ENCODE measurements at places on chromosomes 11 and 22.
A peak's percentile ranks its signal among the peaks of the same experiment; 100 is the strongest.

- no peak for DNase-seq
Measured at GRCh38 chr11:58006940-58007339, 16.7 kb upstream of the OR9Q1 start.

DNA sequence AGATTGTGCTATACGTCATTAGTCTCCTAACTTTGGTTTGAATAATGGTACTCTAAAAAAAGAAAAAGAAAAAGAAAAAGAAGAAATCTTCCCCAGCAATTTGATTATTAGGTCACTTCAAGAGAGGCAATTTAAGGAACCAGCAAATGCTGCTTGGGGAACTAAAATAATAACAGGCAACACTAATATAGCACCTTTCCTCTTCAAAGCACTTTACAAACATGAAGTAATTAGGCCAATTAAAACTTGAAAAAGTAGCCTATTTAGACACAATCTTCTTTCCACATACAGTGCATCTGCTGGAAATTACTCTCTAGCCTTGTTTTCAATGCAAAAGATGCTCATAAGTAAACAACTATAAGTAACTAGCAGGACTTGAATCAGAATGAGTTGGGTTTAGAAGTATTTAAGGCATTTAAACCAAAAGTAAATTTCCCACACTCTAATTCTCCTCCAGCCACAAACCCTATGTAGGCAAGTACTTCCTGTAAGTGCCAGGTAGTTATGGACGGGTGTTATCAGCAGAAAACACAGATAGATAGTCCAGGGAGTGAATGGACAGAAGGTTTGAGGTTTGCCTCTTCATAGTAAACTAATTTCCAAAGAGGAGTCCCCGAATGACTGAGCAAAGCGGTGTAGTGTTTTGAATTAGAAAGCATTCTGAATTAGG is 44.5 kb downstream of the LRRC4C start:
- no peak for DNase-seq

- no peak for DNase-seq
Measured at GRCh38 chr11:116782728-116783127, 5.1 kb downstream of the ZPR1 start.

DNA sequence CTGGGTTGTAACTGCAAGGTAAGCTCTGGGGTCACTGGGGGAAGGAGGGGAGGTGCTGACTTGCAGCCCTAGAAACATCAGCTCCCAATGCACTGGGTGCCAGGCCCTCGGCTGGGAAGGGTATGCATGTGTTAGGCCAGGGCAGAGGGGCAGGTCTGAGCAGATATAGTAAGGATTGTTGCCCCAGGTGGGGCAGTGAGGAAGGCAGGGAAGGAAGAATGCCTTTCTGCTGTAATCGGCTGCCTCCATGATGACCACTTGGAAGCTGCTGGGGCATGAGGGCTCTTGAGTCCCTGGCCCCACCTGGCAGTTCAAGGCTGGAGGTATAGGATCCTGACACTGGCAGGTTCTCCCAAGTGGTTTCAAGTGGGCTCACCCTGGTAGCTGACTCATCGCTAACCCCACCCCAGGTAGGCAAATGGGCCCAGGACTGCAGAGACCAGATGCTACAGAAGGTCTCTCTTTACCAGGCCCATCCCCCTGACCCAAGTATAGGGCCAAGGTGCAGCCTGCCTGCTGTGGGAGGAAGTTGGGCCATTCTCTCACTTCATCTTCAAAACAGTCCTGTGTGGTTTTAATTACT is 56.7 kb downstream of the TIMP3 start:
- DNase-seq, result no peak

GRCh38 chr11:116404462-116404798 is 368.4 kb downstream of the BUD13 start:
- DNase-seq, result no peak

DNA sequence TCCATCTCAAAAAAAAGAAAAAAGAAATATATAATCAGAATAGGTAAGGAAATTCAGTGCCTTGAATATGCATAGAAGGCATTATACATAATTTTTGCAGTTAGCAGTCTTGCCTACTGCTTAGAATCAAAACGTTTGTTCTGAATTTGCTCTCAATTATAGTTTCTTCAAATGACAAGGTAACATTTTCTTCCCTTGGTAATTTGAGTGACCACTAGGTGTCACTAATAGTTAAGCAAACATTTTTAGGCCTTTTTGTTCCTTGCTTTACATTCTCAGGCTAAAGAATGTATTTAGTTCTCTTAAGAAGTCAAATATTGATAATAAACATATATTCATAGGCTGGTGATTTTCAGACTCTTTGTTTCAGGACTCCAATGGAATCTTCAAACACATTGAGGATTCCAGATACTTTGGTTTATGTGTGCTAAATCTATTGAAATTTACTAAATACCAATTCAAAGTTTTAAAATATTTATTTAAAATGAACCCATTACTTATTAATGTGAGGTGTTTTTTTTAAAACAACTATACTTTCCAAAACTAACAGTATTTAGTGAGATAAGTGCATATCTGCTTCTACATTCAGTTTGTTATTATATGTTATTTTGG is 55.0 kb upstream of the DEPDC7 start:
- DNase-seq, result no peak

DNA sequence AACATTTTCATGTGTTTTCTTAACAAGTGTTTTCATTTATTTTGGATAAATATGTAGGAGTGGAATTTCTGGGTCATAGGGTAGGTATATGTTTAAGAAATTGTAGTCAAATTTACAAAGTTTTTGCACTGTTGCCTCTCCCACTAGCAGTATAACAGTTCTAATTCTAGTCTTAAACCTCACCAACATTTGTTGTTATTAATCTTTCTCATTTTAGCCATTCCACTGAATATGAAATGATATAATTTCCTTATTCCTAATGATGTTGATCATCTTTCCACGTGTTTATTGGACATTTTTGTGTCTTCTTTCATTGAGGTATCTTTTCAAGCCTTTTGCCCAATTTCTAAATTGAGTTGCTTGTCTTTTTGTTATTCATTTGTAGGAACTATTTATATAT is 62.0 kb downstream of the C11orf91 start:
- DNase-seq, result no peak

- DNase-seq, result no peak
Measured at GRCh38 chr11:26963764-26964163, 30.1 kb upstream of the FIBIN start.

- DNase-seq, result no peak
Measured at GRCh38 chr11:57414612-57415212, 12.2 kb downstream of the SLC43A3 start.

DNA sequence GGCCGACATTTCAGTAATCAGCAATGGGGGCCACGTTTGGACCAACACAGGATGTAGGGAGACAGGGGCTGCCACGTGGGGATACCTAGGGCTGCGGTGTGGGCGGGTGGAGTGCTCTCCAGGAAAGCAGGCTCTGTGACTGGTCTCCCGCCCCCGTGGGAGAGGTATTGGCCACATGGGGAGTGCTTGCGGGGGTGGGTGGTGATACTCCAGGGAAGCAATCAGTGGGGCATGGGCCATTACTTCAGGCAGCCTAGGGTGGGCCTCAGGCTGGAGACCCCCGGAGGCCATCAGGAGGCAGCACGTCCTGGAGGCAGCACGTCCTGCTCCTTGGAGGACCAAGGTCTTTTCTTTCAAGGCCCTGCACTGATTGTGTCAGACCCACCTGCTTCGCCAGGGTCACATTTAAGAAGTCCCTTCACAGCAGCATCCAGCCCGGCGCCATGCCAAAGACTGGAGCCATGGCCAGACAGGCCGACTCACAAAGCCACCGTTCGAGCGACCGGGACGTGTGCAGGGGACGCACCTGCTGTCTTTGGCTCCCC is 3.0 kb upstream of the MUC2 start:
- no peak for DNase-seq

DNA sequence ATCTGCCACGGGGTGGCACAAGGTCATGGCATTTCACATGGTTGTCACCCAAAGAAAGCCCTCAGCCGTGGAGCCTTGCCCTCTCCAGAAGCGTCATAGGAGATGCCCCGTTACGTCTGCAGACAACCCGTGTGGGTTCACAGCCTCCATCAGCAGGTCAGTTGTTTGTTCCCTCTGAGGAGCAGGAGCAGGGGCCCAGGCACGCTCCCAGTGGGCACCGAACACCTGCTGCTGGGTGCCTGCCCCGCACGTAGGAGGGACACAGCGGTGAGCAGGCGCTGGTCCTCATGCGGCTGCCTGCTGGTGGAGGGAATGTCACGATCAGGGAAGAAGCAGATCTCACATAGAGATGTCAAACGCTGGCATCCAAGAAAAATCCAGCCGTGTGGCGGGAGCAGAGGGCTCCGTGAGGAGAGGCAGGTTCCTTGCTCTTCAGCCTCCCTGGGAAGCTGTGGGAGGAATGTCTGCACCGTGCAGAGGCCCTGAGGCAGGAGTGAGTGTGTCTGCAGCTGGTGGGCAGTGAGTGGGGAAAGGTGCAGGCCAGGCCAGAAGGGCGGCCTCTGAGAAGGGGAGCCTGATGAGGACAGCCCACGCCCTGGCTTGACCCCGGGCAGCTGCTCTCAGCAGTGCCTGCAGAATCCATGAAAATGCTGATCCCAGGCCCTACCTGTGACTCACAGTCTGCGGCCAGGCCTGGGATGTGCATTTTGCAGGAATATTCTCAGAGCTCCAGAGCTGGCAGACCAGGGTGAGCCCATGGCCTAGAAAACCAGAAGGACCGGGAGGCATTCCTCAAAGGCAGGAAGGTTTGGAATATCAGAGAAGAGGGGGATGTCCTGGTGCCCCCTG is 36.4 kb upstream of the TH start:
- no peak for DNase-seq

DNA sequence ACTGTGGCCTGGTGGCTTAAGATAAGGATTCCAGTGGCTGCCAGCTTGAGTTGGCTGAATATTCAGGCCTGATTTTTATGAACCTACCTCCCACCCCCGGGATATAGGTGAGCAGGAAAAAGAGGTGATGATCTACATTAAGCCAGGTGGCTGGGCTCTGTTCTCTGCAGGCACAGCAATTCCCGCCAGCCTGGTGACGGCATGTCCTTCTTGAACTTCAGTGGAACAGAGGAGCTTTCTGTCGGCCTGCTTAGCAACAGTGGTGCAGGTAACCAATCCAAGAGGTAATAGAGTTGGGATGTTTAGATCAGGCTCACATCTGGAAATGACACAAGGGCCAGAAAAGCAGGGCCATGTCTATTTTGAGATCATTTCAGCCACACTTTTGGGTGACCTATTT is 68.7 kb downstream of the DEPDC5 start:
- no peak for DNase-seq

DNA sequence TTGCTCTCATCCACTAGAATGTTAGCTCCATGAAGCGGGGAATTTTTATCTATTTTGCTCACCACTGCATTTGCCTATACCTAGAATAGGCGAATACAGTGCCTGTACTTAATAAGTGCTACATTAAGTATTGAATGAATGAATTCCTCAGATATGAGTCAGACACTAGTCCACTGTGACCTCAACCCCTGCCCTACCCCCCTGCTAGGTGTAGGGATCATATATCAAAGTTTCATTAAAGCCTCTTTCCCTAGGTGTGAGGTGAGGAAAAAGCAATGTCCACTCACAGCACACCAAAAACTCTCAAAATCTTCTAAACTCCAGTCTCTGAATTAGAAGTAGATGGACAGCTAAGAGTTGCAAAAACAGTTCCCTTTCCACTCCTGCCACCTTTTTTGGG is 9.8 kb upstream of the PSMA1 start:
- DNase-seq, result no peak

GRCh38 chr22:31650391-31650790 is 11.6 kb downstream of the PISD start:
- no peak for DNase-seq

DNA sequence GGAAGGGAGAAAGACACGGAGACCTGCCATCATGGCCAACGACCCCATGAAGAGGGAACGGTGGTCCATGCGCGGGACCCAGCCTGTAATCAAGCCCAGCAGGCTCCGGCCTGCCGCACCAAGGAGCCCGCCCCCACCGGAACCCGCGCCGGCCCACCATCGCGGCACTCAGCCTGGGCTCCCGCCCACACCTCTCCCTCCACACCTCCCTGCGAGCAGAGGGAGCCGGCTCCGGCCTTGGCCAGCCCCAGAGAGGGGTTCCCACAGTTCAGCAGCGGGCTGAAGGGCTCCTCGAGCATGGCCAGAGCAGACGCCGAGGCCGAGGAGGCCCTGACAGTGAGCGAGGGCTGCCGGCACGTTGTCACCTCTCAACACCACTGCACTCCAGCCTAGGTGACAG is 1302.8 kb upstream of the CNTN5 start:
- DNase-seq, result no peak

DNA sequence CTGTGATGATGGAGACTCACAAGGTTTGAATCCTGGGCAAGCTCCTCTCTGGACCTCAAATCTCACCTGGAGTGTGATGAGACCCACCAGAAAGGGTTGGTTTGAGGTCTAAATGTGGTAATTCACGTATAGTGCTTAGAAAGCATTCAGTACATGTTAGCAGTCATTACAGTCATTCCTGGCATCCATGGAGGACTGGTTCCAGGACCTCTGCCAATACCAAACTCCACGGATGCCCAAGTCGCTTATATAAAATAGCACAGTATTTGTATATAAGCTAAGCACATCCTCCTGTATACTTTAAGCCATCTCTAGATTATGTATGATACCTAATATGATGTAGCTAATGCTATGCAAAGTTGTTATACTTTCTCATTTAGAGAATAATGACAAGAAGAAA is 67.6 kb upstream of the CYP2D6 start:
- DNase-seq, result no peak

DNA sequence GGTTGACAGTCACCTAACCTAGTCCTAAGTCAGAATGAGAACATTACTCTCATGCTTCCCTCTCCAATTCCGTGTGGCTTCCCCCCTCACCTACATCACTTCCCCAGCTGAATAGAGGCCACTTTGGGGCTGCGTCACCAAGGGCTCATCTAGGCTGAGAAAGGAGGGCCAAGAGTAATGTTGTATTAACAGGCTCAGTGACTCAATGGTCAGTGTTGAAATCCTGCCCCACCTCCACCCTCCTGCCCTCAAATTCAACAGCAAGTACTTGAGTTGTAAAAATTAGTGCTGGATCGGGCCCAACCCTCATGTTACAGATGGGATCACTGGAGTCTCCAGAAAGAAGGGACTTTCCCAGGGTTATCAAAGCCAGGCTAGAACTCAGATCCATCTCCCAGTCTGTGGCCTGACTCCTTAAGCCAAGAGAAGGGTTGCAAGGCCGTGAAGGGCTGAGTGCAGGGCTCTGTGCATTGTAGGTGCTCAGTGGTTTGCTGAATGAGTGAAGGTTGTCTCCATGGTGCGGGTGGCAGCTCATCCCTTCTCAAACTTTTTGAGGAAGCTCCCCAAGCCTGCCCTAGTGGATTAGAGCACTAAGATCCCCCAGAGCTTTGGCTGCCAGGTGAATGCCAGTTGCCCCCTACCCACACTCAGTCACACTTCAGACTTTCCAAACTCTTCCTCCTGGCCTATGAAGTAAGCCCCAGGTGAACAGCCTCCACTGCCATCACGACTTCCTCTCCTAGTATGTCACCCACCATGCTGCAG is 3.2 kb downstream of the DGAT2 start:
- no peak for DNase-seq

DNA sequence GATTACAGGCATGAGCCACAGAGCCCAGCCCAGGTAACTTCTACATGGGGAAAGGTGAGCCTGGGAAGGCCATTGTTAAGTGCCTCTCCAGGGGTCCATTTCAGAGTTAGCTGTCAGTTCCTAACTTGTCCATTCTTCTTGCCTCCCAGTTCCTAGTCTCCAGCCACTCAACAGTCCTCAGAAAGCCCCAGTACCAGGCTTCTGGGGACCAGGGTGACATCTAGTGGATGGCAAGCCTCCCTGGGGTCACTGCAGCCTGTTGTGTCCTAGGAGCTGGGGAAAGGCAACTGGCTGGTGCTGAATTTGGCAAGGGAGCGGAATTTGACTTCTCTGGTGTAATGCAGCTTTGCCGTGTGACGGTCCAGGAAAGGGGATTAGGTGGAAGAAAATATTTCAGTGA is 2.1 kb downstream of the LGALS12 start:
- DNase-seq, result peak; percentile 34

Data from NCI-H1930 (cell line).